ENCODE measurements at places on chromosomes 6 and 20.
A peak's percentile ranks its signal among the peaks of the same experiment; 100 is the strongest.

- peak; percentile 31 for DNase-seq
Observed at GRCh38 chr6:106825156-106825555, 149.4 kb downstream of the CD24 start.

- DNase-seq, result no peak
Observed at GRCh38 chr6:13635948-13636658, 21.0 kb downstream of the NOL7 start.

- peak; percentile 68 for DNase-seq
Observed at GRCh38 chr20:20837574-20838021, 125.2 kb upstream of the RALGAPA2 start.

- no peak for DNase-seq
Observed at GRCh38 chr6:146901940-146902816, 302.0 kb upstream of the STXBP5 start.

GRCh38 chr20:8749101-8749500, 319.8 kb upstream of the PLCB4 start:
- DNase-seq, result peak; percentile 7

DNA sequence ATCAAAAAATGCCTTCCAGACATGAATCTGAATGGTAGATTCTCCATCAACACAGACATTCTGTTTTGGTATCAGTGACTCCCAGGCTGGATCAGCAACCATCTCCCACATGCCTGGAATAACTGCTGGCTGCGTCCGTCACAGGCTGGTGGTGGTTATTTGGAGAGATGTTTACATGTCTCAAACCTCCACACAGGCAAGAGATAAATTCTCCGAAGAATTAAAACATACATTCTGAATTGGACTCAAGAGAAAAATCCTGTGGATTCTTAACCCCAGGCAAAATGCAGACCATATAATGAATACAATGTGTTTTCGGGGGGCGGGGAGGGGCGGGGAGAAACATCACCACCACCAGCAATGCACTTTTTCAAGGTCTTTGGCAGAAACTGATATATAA, 108.2 kb downstream of the THBS2 start:
- no peak for DNase-seq

DNA sequence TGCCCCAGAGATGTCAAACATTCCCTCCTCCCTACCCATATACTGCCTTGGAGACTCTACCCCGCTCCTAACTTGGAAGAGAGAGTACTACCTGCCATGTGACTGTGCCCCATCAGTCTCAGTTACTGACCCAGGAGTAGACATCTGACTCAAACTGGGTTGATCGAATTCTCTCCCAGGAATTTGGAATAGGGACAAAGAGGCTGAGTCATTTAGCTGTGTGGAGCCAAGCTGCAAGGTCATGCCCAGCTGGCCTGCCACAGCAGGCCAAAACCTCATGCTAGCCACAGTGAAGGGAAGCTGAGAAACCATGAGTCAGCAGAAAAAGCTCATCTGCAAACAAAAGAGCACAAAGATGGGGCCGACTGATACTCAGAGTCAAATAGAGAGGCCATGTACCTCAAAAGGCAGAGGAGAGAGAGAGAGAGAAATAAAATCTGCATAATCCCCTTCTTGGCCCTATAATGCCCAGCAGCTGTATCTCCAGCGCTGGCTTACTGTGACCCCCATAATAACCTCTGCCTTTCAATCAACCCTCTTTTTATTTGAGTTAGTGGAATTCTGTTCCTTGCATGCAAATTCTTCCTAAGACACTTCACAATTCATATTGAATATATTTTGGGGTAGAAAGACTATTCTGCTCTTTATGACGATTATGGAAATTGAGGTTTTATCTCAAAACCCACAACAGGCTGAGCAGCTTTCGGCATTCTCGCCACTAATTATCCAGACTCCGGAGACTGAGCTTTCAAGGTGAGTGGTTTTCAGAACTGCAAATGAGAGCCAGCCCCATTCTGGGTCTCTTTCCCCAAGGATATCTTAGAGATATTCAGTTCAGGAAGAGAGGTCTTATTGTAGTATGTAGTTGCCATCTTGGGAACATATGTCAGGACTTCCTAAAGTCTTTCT, 21.4 kb upstream of the AKIRIN2 start:
- DNase-seq, result peak; percentile 98

GRCh38 chr6:13742961-13743735, 31.5 kb upstream of the RANBP9 start:
- no peak for DNase-seq

- no peak for DNase-seq
Observed at GRCh38 chr20:41086402-41087324, 50.7 kb upstream of the PLCG1 start.

GRCh38 chr6:131288214-131288613, 152.9 kb downstream of the AKAP7 start:
- DNase-seq, result no peak

DNA sequence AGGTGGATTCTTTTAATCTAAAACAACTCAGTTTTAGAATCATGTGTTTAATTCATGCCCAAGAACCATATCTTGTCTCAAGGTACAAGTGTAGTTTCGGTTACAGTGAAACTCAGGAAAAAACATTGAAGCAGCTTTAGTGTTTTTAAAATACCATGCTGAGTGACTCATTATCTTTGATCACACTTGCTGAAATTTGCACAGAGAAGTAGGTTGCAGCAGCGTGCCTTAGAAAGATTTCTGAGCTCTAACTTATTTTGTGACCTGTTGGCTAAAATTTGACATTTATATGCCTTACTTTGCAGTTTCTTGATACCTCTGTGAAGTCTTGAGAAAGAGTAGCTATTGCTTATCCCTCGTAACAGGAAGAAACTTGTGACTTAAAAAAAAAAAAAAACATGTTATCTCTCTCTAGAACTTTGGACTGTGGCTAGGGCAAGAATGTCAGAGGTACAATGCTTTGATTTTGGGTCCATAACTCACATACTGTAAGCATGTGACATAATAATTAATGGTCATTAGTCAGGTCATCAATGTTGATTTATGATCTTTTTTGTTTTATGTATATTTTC, 34.5 kb upstream of the FUCA2 start:
- DNase-seq, result peak; percentile 31

GRCh38 chr20:6253396-6253795, 130.6 kb upstream of the FERMT1 start:
- no peak for DNase-seq
